ENCODE measurements at places on chromosomes 1 and 21. TPM values are rescaled to one million over a fixed set of nuclear protein-coding genes. Genes with fewer than 3 reads are reported as not detected.
A peak's percentile ranks its signal among the peaks of the same experiment; 100 is the strongest.

DNA sequence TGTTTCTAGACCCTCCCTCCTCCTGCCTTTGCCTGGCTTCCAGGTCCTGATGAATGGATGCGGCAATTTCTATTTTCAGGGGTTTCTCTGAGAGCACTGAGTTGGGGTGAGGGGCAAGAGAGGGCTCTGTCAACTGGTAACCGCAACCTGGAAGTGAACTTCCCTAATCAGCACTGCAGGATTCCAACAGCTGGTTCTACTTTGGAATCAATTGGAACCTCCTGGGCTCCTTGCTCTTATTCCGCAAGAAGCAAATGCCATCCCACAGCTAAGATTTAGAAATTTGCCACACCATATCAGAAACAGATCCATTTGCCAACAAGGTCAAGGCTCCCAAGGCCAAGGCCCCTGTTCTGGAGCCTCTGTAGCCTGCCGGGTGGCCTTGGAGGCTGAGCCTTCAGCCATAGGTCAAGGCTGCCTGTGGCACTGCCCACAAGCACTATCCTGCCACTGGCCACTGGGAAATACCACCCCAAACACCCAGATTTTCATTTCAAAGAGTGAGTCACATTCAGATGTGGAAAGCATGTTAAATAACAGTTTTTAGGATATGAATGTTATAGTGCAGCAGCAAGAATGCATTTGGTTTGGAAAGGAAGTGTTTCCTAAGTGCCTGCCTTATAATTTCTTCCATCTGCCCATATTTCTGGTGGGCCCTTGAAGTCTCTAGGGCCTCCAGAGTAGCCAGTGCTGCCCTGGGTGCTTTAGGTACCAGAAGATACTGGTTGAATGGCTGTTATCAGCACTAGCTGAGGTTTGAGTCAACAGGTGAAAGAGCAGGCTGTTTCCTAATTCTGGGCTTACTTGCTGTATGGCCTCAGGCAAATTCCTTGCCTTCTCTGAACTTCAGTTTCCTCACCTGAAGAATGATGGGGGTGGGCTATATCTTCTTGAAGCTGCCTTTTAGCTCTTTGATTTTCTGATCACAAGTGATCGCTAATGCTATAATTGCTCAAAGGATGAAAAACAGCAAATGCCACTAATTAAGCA is 56.3 kb upstream of the JUN start:
- DNase-seq: no peak

DNA sequence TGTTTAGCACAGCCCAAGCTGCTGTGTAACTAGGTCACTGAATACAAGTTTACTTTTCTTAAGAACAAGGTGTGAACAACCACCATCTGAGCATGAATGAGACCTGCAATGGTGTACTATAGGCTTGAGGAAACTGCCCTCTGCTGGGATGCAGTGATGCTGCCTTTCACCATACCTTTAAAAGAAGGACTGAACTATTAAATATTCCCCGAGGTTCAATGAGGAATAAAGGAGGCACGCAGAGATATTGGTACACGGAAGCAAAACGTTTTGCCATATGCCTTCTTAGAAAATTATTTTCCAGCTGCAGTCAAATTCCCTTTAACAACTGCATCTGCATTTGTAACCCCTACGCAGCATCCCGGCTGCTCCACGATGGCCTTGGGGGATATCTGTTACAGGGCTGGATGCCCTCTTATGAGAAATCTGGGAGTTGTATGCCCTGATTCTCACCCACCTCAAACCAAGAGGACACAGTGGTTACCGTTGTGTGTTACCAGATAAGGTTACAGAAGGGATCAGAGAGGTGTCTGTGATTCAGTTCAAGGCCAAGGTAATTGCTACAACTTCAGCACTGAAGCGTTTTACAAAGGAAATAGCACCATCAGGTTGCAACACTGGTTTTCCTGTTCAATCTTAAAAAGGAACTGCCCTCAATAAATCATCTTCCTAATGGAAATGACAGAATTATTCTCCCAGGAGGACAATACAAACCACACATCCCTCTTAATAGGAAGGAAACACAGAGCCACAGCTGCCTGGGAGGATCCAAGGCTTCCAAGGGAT is 470.5 kb downstream of the LTN1 start:
- no peak for DNase-seq

- no peak for DNase-seq
Measured at GRCh38 chr1:18531503-18531845, 50.7 kb downstream of the KLHDC7A start.

DNA sequence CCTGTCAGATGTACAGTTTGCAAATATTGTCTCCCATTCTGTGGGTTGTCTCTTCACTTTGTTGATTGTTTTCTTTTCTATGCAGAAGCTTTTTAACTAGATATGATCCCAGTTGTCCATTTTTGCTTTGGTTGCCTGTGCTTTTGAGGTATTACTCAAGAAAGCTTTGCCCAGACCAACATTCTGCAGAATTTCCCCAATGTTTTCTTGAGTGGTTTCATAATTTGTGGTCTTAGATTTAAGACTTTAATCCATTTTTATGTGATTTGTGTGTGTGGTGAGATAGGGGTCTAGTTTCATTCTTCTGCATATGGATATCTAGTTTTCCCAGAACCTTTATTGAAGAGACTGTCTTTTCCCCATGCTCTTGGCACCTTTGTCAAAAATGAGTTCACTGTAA is 116.9 kb downstream of the DUSP10 start:
- no peak for DNase-seq

DNA sequence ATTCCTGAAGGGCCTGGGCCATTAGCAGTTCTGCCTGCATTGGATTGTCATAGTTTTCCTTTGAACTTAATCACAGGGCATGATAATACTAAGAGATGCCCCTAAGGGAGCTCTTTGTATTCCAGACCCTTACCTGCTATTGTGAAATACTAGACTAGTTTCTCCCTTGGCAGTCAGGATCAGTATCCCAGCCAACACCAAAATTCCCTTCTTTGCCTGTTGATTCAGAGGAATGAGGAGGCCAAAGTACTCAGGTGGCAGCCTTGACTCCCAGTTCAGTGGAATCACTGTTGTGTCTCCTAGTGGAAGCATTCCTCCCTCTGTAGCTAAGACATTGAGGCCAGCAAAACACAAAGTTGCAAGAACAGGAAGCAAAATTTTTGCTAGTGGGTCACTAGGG is 20.7 kb downstream of the SLAMF7 start:
- DNase-seq: no peak

DNA sequence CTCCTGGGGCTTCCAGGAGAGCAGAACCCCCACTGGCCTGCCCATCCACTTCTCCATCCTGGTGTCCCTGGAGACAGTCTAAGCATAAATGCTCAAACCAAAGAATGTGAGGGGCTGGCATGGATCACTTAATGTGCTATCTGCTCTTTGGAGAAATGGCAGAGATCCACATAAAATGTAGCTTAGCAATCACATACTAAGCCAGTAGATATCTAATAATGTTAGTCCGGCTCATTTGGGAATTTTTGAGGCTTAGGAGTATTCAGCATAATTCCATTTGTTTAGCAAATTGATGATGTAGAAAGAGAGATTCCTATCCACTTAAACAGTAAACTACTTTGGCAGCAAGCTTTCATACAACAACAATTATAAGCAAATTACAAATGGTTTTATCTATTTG is 90.7 kb downstream of the TENT5C start:
- DNase-seq: no peak

- no peak for DNase-seq
Measured at GRCh38 chr1:8646189-8646588, 171.3 kb downstream of the RERE start.

- no peak for DNase-seq
Measured at GRCh38 chr1:159830722-159831121, 4.0 kb downstream of the SLAMF8 start.

DNA sequence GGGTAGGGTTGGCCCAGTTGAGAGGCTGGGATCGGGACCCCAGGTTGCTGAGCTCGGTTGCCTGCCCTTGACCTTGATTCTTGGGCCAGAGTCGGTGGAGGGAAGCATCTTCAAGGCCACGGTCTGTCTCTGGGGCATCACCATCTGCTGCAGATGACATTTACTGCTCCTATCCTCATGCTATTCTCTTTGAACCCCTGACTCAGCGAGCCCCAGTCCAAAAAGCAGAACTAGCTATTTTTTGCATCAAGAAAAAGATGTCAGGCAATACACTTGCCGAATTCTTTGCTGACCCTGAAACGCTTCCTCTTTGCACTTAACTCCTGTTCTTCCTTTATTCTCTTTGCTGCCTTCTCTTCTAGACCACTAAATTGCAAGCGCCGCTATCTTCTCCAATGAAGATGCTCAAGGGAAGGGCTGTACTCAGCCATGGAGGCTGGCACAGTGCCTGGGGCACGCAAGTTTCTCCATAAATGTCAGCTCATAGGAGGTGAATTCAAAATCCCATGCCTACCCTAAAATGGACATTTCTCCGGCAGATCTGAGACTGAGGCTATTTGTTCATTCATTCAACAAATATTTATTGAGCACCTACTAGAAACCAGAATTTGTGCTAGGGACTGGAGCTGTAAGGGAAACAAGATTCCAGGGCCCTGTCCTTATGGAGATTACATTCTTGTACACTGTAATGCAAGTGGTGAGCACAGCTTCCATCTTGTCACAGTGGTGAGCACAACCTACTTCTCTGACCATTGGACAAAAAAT is 20.5 kb upstream of the CAPZB start:
- DNase-seq: no peak

DNA sequence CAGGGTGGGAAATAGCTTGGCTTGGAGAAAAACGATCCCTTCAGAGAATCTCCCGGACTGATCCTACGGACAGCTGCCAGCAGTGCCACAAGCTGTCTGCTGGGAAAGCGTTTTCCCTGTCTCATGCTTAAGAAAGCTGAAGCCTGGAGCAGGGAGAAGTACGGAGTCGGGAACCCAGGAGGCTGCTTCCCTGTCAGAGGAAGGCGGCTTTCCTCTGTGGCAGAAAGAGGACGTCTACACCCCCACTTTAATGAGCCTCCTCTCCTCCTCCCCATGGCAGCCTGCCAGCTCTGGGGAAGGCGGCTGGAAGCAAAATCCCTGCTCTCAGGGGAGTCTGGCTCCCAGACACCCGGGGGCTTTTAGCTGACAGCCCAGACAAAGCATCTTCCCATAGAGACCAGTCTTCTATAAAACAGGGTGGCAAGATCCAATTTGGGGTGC is 7.3 kb downstream of the KIF21B start:
- DNase-seq: no peak

DNA sequence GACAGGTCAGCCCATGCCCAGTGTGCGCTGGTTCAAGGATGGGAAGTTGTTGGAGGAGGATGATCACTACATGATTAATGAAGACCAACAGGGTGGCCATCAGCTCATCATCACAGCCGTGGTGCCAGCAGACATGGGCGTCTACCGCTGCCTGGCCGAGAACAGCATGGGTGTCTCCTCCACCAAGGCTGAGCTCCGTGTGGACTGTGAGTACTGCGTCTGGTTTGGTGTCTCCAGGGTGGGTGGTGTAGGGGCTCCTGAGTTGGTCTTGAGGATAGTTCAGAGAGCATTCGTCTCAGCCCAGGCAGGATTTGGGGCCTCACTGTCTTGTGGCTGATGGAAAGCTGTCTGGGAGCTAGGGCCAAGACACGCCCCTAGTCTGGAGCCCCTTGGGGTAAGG is 83.2 kb downstream of the TRIM11 start:
- DNase-seq: no peak

DNA sequence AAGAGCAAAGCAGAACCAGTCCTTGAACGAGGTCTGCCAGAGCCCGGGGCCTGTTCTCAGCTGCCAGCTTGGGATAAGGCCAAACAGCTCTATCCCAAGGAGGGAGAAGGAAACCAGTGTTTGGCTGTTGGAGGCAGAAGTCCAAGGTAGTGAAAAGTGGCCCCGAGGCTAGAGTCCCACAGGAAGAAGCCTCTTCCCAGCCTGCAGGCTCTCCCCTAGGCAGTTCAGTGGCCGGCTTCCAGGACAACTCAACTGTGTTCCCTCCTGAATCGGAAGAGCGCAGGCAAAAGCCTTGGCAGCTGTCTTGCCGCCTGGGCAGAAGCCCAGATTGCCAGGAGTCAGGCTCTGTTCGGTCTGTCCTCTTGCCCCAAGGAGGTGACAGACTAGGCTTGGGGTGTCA is 19.3 kb downstream of the QSOX1 start:
- DNase-seq: no peak

- peak; percentile 42 for DNase-seq
Measured at GRCh38 chr1:44290250-44291094, 64.6 kb downstream of the ERI3 start.

GRCh38 chr1:155499953-155500639 is 62.5 kb downstream of the ASH1L start:
- DNase-seq: no peak

DNA sequence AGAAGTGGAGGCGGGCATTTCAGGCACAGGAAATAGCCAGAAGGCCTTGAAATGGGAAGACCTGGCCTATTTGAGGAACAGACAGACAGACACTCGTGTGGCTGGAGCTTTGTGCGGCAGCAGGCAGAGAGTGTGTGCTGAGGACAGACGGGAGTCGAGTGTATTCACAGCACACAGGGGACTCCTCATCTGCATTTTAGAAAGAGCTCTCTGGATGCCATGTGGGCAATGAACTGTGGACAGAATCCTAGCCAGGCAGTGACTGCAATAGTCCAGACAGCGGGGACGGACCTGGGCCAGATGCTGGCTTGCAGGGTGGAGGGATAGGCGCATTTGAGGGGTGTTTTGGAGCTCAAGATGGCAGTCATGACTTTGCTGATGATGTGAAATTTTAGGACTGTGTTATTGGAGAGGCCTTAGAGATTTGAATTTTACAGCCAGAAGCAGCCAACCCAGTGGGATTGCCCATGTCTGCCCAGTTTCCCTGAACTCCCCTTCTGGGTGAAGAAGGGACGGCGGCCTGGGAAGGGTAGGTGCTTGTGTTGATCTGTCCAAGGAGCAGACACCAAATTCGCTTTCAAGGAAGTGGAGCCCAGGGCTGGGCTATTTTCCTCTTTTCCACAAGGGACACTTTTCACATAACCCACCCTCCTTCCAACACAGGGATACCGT is 43.7 kb downstream of the CHAF1B start:
- no peak for DNase-seq

DNA sequence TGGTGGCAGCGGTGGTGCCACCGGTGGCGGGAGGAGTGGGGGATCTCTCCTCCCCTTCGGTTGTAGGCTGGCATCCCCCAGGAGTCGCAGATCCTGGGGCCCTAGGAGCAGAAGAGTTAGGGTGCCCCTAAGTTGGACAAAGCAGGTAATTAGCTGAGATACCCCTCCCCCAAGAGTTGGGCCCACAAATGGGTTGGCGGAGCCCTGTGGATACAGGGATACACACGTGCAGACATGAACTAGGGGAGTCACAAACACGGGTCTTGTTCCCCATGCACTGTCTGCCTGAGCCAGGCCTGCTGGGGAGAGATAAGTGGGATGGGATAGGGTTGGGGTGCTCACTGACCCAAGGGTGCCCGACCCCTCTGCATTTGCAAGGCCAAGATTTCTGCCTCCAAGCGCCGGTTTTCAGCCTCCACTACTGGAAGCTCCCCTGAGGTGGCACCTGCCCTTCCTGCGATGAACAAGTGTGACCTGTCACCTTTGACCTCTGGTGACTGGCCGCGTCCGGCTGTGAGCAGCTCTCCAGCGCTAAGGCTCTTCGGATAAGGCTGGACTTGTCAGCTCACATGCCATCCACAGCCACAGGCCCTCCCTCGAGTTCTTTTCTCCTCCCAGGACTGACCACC is 1.8 kb downstream of the CCDC17 start:
- peak; percentile 34 for DNase-seq

Gene PPFIA4
- total RNA-seq: 7.4 TPM

Gene NBPF6
- not detected for total RNA-seq

Gene HAO2
- 0.38 TPM for total RNA-seq

Gene CXADR
- total RNA-seq: 113 TPM

Gene ERICH3
- total RNA-seq: not detected

Gene PDPN
- total RNA-seq: 108 TPM

Gene FCRL5
- 0.14 TPM for total RNA-seq
